ENCODE measurements at places on chromosomes 3 and 15. TPM values are rescaled to one million over a fixed set of nuclear protein-coding genes. Genes with fewer than 3 reads are reported as not detected.
A peak's percentile ranks its signal among the peaks of the same experiment; 100 is the strongest.

- no peak for DNase-seq
These were observed 269.5 kb downstream of the ZBTB20 start for GRCh38 chr3:114877378-114878113.

The GOLGA6L6 gene
- total RNA-seq = not detected

DNA sequence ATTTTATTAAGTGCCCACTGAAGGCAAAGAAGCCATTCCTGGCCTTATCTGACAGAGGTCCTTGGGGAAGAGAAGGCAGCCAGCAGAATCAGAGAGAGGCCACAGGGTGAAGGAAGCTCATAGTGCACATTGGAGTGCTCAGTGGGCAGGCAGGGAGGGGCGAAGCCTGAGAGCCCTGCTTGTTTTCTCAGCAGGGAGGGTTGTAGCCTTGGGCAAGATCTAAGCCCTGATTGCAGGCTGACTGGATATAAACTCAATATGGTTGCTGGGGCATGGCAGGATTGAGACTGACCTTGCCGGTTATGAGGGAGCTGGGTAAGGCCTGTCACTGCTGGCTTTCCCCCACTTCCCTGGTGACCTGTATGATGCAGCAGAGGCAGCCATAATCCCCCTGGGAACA, 7.5 kb upstream of the IGSF11 start:
- DNase-seq = no peak

The ISG20 gene
- total RNA-seq = 0.73 TPM

GRCh38 chr3:13085081-13085845, 12.0 kb upstream of the IQSEC1 start:
- no peak for DNase-seq

GRCh38 chr3:17795711-17796110, 53.3 kb upstream of the TBC1D5 start:
- no peak for DNase-seq

DNA sequence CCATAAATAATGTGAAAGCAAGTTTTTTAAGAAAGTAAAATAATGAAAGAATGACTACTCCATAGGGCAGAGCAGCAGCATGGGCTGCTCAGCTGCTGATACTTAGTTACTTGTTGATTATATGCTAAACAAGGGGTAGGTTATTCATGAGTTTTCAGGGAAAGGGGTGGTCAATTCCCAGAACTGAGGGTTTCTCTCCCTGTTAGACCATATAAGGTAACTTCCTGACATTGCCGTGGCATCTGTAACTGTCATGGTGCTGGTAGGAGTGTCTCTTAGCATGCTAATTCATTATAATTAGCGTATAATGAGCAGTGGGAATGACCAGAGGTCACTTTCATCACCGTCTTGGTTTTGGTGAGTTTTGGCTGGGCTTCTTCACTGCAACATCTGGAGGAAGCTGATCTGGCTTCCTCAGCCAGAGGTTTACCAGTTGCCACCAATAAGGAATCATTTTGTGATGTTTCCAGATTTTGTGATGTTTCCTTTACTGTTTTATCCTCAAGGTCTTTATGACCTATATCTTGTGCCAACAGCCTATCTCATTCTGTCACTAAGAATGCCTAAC, 121.8 kb upstream of the CHL1 start:
- no peak for DNase-seq

DNA sequence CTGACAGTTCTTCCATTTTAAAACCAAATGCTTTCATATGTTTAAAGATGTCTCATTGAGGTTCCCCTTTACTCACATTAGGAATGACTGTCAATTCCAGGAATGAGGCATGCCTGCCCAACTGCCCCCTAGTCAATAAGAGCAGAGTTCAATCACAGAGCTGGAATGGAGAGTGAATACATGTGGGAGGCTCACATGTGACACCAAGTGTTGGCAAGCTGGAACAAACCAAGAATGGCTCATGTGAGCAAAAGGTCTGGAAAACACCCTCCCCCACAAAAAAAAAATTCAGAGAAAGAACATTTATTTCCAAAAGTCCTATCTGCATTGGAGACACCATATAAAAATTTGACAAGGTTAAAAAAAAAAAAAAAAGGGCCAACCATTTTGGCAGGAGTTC, 3.7 kb downstream of the PBRM1 start:
- peak; percentile 59 for DNase-seq

GRCh38 chr3:107676469-107677309, 153.9 kb downstream of the BBX start:
- DNase-seq = peak; percentile 54

DNA sequence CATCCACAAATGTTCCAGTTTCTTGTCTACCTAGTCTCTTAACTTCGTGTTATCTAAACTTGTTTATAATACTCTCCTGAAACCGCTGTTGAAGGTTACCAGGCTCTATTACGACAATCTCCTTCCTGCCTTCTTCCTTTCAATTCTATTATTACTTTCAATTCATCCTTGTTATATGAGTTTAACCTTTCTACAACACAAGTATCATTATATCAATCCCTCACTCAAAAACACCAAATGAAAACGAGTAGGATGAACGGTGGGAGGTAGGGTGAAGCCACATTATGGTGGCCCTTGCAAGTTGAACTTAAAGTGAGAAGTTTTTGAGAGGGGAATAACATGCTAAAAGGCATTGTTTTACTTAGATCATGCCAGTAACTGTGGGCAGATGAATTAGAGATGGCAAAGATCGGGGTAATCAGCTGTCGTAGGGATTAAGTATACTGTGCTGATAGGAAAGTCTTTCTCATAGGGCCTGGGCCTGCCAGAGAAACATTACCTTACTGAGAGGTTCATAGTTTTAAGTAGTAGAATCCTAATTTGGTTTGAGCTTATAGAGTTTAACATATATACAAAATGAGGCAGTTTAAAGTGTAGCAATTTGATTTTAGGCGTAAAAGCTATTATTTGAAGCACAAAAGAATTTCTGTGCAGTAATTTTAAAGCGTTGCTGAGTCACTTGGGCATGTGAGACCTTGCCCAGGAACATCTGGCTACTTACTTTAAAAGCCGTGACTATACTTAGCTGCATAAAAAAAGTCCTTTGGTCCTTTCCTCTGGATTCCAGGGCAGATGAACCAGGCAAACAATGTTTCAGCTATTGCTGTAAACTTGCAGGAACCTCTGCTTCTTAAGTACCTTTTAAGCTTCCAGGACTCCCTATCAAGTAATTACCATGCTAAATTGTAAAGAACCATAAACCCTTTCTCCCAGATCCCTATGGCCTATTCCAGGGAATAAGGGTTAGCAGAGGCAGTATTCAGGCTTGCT, 3.3 kb upstream of the CEP97 start:
- DNase-seq = no peak

The CRTAP gene
- 289 TPM for total RNA-seq

The VPS39 gene
- 52.4 TPM for total RNA-seq
